ENCODE measurements at places on chromosomes 7 and 10.

GRCh38 chr10:102796407-102797176, 40.6 kb downstream of the CYP17A1 start:
- no peak for DNase-seq

- DNase-seq: peak; percentile 78
Measured at GRCh38 chr7:50197549-50197948, 104.5 kb upstream of the ZPBP start.

GRCh38 chr10:33258967-33259366, 75.5 kb downstream of the NRP1 start:
- no peak for DNase-seq

DNA sequence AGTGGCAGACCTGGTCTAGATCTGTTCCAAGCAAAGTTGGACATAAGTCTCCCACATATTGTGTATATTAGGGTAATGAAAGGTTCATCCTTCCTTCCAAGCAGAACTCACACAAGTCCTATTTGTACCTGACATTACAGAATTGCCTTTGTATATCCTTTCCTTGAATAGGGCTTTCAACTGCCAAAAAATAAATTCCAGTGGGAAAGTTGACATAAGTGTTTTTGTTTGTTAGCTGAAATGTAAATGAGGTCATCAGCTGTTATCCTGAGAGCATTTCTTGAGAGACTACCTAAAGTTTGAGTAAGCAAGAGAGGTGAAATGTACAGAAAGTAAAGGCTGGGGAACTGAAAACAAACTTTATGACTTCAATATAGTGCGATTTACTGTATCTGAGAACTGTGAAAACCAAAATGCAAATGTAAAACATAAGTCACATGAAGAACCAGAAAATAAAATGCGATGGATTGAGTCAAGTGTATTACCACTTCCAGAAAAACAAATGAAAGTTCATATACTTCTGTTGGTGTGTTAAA, 527.3 kb upstream of the SEMA3D start:
- DNase-seq: no peak

DNA sequence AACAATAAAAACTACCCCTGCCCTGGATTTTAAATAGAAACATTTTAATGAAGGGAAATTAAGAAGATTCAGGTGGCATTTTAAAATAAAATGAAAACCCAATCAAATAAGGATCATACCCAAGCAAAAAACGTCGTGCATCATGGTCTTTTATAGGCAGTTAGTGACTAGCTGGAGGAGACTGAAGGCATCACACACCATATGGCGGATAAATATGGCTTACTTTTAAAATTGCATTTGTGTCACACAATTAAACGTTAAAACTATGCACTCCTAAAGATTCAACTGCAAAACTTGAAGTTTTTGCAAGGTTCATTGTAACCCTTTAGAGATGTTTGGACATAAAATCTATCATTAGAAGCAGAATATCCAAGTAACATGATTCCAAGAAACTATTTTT, 200.1 kb upstream of the NRG3 start:
- DNase-seq: no peak

- no peak for DNase-seq
Measured at GRCh38 chr7:24740871-24741270, 16.4 kb downstream of the GSDME start.

- DNase-seq: no peak
Measured at GRCh38 chr7:1829111-1829510, 159.0 kb downstream of the ELFN1 start.

DNA sequence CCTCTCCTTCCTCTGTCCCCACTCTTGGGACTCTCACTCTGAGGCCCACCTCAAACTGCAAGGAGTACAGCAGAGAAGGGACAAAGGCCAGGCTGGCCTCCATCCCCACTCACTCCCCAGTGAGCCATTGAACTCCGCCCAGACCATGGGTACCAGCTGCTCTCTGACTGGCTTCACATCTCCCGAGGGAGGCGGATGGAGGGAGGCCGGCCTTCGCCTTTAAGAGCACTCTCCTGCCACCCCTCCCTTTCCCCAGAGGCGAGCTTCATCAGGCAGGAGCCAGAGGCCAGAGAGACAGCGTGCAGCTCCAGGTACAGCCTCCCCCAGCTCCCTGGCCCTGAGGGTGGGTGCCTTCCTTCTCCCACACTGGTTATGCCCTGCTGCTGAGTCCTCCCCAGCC, 1.8 kb upstream of the LDB3 start:
- DNase-seq: no peak

DNA sequence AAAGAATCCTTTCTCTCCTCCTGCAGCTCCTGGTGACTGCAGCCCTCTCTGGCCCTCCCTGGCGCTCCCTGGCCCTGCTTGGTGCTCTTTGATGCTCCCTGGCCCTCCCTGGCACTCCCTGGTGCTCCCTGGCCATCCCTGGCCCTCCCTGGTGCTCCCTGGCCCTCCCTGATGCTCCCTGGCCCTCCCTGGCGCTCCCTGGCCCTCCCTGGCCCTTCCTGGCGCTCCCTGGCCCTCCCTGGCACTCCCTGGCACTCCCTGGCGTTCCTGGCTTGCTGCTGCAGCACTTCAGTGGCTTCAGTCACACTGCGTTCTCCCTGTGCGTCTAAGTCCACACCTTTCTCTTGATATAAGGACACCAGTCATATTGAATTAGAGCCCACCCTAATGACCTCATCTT, 15.2 kb upstream of the FGFR2 start:
- DNase-seq: no peak

- DNase-seq: no peak
Measured at GRCh38 chr10:76213876-76214275, 782.5 kb downstream of the LRMDA start.

DNA sequence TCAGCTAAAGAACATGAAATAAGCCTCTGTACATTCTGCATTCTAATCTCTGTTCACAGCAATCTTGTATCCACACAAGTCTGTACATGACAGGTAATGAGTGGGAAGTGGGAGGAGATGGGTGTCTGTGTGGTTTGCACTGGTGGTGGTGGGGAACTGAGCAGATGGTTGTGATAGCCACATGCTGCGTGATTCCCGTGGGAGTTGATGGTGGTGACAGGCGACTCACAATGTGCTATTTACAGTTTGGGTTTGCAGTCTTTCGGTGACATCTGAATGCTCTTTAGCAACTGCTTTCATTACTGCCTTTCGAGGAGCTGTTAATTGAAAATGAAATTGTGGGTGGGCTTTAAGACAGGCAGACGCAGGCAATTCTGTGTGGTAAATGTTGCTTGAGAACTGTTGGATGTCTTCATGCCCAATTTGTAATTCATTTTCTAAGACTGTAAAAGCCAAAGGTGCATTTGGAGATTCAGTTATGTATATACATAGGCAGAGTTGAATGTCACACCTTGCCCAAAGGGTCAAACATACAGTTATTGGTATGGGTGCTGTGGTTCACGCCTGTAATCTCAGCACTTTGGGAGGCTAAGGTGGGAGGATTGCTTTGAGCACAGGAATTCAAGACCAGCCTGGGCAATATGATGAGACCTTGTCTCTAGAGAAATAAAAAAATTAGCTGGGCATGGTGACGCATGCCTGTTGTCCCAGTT, 308.2 kb downstream of the AUTS2 start:
- DNase-seq: no peak

DNA sequence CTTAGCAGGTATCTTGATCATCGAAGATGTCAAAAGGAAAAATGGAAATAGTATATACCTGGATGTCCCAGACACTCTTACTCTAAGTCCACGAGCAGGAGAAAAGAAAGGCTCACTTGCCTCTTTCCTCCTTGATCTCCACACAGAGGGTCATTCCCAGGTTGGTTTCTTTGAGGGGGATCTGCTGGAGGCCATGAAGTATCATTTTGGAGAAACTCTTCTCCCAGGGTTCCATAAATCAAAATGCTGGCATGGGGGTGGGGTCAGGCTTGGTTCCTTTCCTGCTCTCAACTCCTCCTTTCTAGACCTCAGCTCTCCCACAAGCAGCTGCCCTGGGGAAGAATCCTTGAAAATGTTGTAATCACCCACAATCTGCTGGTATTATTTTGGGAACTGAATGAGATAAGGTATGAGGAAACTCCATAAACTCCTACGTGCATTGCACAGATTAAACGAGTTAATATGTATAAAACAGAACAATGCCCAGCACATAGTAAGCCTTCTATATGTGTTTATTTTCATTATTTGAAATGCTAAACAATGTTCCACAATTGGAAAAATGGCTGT, 54.4 kb downstream of the PRKCQ start:
- DNase-seq: no peak

DNA sequence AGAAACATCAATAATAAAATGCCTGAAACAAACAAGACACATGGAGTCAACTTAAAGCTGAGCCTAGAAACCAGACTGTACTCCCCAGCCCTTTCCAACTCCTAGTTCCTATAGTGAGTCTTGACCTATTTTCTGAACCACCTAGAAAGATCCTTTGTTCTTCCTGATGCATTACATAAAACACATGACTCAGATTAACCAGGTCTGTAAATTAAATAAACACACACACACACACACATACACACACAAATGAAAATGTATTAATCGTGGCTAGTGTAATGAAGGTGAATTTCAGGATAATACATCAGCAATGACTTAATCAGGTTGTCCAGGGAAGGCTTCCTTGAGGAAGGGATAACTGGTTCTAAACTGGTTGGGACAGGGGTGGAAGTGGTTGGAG, 104.7 kb downstream of the ST8SIA6 start:
- no peak for DNase-seq

GRCh38 chr7:116862951-116863670, 724 bp downstream of the CAPZA2 start:
- peak; percentile 48 for DNase-seq

- DNase-seq: no peak
Measured at GRCh38 chr7:81074406-81074805, 155.6 kb upstream of the SEMA3C start.

DNA sequence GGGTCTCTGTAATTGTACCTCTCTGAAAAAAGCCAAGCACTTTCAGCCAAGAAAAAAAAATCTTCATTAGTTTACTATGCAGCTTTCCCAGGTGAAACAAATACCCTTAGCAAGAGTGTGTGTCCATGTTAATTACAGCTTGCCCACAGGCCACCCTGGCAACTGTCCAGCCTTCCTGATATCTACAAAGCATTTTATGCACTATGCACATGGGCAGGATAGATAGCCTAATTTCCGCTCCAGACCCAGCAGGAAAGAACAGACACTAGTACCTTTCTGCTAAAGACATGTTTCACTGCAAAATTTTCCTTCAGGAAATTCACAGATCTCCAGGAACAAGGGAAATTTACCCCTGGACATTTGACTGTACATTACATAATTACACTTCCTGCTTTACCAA, 24.4 kb downstream of the CACNA2D1 start:
- DNase-seq: no peak

- no peak for DNase-seq
Measured at GRCh38 chr7:46162609-46163008, 241.5 kb upstream of the IGFBP3 start.

- peak; percentile 73 for DNase-seq
Measured at GRCh38 chr10:68550747-68551411, 9.3 kb upstream of the TET1 start.

- peak; percentile 93 for DNase-seq
Measured at GRCh38 chr7:146115851-146116520, 615 bp upstream of the CNTNAP2 start.

All from iPS-NIHi11 (cell line).